ENCODE measurements at places on chromosomes 11 and 22.

DNA sequence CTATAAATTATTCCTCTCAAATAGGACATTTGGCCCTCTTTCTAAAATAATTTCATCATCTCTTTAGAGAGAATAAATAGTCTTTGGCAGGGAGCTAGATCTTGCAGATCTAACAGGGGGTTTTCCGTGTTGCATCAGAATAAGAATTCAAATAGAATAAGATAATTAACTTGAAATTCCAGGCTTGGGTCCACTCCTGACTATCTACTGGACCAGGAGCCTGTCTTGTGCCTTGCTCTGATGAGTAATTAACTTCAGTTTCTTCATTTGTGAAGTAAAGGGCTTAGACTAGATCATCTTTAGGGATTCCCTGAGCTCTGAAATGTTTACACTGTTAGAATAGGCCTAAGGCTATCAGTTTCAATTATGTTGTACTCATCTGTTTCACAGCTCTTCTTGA, 23.5 kb upstream of the TMEM123 start:
- no peak for DNase-seq

DNA sequence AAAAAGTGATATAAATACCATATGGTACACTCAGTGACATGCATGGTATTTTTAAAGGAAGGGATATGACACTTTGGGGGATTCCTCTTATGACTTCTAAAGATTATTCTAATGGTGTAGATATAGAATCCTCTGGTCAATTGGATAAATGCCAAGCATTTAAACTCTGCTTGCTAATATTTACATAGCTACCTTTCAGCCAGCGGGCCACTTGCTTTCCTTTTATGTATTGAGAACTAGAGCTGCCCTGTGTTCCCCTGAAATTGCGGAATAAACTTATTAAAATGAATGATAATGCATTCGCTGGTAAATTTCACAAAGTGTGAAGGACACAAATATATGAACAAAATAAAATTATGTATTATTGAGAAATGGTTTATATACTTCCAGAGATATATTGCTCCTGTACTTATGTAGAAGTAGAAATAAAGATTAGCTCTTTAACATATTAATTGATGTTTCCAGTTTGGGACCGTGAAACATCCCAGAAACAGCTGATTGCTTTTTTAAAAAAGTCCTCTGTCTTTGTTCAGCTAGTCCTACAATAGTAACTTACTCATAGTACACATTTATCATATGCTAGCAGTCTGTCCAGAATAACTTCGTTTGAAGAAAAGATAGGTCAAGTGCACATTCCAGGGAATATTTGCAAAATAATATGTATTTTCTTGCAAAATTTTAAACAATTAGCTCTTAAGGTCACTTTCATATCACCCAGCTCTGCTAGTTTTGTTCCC, 40.1 kb upstream of the CARD18 start:
- DNase-seq: no peak

GRCh38 chr11:94219771-94220170, 84.6 kb upstream of the IZUMO1R start:
- DNase-seq: no peak

- no peak for DNase-seq
Observed at GRCh38 chr11:72741849-72742512, 10.2 kb downstream of the ARAP1 start.

DNA sequence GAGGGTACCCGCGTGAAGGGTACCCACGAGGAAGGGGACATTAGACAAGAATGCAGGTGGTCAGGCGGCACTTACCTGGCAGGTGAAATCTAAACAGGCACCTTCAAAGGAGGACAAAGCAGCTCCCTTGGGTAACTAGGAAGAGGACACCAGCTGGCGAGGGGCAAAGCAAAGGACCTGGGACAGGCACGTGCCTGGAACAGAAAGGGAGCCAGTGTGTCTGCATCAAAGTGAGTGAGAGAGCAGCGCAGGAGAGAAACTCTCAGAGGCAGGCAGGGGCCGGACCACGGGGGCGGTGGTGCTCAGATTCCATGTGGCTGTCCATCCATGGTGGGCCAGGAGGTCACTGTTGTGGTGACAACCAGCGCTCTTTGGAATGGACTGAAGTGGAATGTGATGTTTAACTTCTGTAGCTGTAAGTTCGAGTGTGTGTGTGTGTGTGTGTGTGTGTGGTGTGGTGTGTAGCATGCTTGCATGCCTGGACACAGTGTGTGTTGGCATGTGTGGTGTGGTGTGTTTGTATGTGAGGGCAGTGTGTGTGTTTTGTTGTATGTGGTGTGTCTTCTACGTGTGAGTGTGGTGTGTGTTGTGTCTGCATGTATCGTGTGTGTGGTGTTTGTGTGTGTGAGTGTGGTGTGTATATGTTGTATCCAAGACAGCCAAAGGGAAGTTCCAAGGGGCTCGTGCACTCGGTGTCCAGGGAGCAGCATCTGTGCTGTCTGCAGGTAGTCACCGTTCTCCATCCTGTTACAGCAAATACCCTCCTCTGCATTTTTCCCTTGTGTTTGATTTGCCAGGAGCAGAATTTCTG, 86.4 kb downstream of the CDKN1C start:
- no peak for DNase-seq

DNA sequence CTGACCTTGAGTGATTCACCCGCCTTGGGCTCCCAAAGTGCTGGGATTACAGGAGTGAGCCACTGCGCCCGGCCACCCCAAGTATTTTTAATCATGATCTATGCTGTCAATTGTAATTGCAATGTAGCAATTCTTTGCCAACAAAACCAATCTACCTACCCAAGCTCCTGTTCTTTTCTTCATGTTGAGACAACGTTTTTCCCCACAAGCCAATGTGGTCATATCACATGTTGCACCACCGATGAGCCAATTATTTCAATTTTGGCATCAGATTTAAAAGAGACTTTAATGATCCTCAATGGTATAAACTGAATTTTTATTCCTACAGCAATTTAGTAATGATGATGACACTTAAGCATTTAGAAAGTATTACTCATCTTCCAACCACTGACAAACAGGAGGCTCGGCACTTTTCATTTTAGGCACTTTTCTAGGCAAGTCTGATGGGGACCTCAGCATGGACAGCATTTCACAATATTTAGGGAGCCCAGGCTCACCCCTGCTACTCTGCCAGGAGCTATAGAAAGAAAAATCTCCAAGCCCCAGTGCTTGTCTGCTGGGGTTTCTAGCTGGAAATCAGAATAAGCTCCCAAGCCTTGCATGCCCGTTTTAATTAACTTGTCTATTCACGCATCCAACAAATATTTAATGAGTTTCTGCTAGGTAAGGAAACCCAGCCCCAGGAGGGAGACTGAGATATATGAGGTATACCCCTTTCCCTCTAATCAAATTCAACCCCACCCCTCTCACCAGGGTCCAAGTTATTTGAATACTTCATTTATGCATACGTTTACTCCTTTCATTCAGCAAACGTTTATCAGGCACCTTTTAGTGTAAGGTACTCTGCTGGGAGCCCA, 291.4 kb downstream of the ST3GAL4 start:
- no peak for DNase-seq

- no peak for DNase-seq
Observed at GRCh38 chr11:134951305-134951700, 539.3 kb upstream of the B3GAT1 start.

DNA sequence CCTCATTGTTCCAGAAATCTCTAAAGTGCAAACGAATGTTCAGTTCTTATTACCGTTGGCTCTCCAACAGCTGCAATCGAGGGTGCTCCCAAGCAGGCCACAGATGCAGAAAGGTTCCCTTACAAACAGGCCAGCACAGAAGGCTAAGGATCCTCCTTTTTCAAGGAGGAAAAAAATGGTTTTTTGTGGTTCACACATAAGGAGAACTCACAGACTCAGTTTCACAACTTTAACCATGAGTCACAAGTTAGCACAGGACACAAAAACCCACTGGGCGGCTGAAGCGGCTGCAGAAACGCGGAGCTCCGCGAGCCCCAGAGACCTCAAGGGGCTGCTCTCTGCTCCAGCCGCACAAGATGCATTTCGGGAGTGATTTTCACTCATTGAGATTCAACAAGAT, 98.2 kb upstream of the PRR5 start:
- DNase-seq: no peak

- no peak for DNase-seq
Observed at GRCh38 chr11:56967726-56968125, 21.0 kb upstream of the OR5AK2 start.

- DNase-seq: peak; percentile 69
Observed at GRCh38 chr11:69293819-69294505, at the start of gene MYEOV. MYEOV (plus strand) TSS chr11:69294155; CDS start chr11:69295355, 1,200 bp downstream.

DNA sequence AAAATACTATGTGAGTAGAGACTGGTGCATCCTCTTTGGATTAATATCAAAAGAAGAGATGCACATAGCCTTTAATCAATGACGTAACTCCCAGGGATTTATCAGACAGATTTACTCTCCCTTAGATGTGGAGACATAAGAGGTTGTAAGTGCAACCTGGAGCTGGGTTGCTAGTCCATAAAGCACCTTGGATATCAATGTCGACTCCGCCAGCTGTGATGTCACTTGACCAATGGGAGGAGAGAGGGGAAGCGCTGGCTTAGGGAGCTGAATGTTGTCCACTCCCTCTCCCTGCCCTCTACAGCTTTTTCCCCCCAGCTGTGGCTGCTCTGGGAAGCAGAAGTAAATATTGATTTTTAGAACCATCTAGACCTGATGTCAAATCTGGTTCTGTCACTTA, 28.9 kb upstream of the TMEM86A start:
- peak; percentile 7 for DNase-seq

DNA sequence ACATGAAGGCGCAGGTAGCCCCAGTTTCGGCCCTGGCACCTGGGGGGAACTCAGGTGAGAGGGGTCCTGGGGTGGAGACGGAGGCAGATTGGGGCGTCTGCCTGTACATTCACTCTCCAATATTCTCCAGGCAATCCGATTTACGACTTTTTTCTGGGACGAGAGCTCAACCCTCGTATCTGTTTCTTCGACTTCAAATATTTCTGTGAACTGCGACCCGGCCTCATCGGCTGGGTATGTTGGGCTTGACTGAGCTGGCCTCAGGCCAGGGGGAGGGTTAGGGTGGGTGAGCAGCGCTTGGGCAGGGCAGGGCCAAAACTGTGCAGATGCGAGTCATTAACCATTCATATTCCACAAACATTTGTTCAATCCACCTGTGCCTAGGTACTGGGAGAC, 1.7 kb downstream of the TM7SF2 start:
- DNase-seq: no peak

DNA sequence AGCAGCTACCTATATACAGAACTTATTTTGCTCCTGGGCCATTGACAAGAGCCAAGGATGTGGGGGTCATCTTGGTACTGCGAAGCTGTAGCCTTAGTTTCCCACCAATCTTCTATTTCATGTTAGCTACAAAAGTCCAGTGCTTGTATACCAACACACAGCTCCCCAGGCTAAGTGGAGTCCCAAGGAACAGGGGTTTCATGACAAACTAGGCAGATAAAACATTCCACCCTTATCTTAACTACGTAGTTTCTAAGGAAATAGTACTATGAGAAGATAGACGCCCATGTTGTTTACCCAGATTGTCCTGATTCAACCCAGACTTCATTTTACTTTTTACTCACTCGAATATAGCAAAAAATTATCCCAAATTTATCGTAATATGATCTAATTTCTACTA, 218.5 kb downstream of the DYNC2H1 start:
- DNase-seq: no peak

DNA sequence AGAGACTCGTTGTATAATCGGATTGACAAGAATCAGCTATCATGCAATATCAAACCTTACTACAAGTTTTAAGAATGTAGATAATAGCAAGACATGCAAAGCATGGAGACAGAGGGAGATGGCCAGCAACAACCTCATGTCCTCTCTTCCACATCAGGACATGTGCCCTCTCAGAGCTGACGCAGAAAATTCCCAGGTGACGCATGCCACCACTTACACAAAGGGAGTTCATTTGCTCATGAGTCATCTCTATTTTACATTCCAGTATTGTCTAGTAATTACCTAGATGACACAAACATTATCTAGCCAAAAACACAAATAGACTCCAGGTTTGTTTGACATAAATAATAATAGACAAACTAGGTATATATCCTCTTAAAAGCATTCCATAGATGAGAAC, 38.1 kb upstream of the OPCML start:
- DNase-seq: no peak

DNA sequence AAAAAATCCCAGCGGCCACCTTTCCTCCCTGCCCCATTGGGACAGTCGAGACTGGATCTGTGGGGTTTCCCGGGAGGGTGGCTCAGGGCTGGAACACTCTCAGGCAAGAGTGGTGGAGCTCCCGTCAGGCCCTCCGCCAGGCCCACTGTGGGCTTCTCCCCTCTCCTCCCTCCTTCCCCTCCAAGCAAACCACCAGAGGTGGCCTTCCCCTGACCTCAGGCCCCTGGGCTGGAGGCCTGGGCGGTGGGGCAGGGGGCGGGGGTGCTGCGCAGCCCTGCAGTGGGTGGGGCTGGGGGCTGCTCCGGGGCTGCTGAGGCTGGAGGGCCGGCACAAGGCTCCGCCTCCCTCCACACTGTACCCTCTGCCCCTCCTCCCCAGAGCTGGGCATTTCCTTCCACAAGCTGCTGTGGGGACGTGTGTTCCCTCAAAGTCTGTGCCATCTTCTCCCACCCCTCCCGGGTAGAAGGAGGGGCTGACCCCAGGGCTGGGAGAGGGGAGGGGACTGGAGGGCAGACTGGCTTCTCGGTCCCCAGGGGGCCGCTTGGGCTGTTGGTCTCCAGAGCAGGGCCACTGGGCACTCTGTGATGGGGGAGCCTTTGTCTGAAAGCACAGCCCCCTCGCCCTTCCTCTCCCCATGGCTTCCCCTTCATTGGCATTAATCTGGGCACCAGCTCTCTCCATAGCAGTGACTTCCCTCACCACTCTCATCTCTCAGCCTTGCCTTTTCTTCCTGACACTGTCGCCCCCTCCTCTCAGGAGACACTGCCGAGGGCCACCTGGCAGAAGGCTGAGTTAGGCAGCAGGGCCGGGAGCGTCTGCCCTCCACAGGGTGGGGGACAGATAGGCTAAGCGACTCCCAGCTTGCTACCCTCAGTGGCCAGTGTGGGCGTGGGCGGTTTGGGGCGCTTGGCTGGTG, 7.1 kb downstream of the RCOR2 start:
- DNase-seq: no peak

DNA sequence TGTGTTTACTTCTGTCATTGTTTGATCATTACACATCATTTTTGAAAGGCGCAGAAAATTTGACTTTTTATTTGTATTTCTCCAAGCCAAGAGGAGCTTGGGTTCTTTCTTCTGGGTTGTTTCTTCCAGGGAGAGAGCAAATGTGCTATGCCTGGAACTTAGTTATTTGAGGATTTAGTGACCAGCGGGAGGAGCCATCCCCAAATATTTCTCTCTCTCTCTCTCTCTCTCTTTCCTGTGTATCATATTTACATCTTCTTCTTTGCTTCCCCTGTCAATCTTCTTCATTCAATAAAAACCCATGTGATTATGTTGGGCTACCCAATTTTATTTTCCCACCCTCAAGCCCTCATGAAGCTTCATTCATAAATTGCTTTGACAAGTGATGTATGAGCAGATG, 534.5 kb downstream of the LRRC4C start:
- no peak for DNase-seq

DNA sequence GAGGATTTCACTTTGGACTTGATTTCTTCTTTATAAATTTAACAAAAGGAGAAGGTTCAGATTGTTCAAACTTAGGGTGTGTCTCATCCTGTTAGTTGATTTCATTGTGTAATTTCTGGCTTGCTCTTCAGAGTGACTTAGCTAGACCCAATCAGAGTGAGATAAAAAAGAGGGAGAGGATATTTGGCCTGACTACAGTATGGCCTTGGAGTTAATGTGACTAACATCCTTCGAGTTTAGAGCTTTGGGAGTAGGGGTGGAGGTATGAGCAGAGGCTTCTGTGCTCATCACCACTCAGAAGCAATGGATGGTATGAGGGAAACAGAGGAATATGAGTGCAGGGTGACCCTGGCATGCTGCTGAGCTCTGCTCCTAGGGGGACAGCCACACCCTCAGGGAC, 114.2 kb downstream of the ME3 start:
- DNase-seq: no peak

GRCh38 chr11:13728076-13728475, 59.6 kb downstream of the FAR1 start:
- no peak for DNase-seq

All from activated T-cell treated with anti-CD3 and anti-CD28 coated beads, Interleukin-2, amount 50 U/mL, for 48 hours (primary cell).